Endothelial cell of umbilical vein (primary cell): ENCODE measurements at places on chromosomes 16 and 17.

DNA sequence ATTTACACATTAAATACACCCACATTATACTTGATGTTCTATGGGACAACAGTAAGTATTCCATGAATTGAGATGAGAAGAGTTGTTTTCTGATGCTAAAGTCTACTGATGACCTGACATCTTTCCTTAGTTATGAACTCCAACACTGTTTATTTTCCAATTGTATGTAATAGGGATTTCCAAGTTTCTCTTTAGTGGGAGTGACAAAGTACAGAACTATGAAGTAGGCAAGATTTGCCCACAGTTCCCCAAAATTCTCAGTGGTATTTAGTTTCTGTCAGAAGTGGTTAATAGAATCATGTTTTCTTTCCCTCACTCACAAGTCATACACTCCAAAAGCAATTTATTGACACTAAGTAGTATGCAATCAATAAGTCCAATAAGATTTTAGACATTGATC lies 22.5 kb upstream of the ABCA6 start:
- no peaks in the 10 kb centered on the region for H3K27me3 ChIP-seq
- no peak overlapping the region for H3K27ac ChIP-seq
- H3K4me1 ChIP-seq: no peaks in the 10 kb centered on the region
- H3K36me3 ChIP-seq: no peaks in the 10 kb centered on the region

DNA sequence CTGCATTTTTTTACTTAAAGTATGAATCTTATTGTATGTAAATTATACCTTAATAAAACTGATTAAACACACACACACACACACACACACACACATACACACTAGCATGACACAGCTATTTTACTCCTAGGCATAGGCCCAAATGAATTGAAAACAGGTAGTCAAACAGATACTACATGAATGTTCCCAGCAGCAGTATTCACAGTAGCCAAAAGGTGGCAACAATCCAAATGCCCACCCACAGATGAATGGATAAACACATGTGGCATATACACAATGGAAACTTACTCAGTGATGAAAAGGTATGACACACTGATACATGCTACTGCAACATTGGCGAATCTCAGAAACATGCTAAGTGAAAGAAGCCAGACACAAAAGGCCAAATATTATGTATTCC lies 223.5 kb downstream of the CYB561 start:
- peak; percentile 20 for DNase-seq
- no peak overlapping the region for H3K27ac ChIP-seq
- H3K4me1 ChIP-seq: no peaks in the 10 kb centered on the region
- no peaks in the 10 kb centered on the region for H3K27me3 ChIP-seq

DNA sequence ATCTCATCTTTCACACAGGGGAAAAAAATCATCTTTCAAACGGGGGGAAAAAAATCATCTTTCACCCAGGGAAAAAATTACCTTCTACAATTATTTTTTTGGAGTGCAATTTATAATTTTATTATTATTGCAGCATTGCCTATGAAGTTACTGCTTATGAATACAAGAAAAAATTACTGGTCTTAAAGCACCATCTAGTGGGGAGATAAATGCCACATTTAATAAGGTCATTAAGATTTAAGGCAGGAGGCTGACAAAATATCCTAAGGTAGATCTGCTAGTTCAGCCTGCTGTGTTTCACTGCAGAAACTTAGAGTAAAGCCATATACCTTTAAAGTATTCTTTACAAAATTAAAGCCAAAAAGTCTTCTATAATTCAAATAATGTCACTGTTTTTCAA lies 13.7 kb downstream of the SHCBP1 start:
- H3K4me3 ChIP-seq: no peak overlapping the region
- DNase-seq: peak; percentile 61
- H3K27me3 ChIP-seq: no peaks in the 10 kb centered on the region
- no peaks in the 10 kb centered on the region for H3K4me1 ChIP-seq
- H3K36me3 ChIP-seq: peaks cover 12% of the 10 kb centered on the region

DNA sequence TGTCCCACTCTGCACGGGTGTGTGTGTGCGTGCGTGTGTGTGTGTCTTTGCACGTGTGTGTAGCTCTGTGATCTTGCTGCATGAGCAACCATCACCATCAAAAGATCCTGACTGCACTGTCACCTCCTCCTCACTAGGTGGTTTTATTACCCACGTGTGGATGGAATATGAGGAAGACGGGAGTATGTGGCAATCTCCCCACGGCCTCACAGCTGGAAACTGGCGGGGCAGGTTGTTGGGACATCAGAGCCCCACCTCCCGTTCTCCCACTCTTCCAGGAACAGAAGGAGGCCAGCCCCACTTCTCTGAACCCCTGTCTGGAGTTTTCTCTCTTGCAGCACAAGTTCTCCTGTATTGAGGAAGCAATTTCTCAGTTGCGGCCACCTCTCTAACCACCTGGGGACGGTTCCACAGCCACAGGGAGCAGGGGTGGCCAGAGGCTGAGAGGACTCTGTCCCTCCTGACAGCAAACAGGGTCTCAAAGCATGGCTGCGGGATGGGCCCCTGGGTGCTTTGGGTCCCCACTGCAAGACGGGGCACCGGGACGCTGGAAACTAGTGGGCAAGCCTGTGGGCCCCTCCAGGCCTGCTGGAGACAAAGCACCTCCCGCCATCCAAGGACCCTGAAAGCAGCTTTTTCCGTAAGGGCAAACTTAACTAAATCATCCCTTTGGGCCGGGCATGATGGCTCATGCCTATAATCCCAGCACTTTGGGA lies 27.9 kb upstream of the ATP2C2 start:
- H3K27me3 ChIP-seq: peaks cover 2% of the 10 kb centered on the region
- H3K4me3 ChIP-seq: no peak overlapping the region
- H3K36me3 ChIP-seq: no peaks in the 10 kb centered on the region
- no peak for DNase-seq
- no peak overlapping the region for H3K27ac ChIP-seq
- H3K4me1 ChIP-seq: no peaks in the 10 kb centered on the region

GRCh38 chr17:80876950-80877728 lies 114.5 kb upstream of the CHMP6 start:
- no peaks in the 10 kb centered on the region for H3K4me1 ChIP-seq
- H3K27me3 ChIP-seq: no peaks in the 10 kb centered on the region
- no peak overlapping the region for H3K4me3 ChIP-seq
- H3K36me3 ChIP-seq: no peaks in the 10 kb centered on the region
- no peak overlapping the region for H3K27ac ChIP-seq

- no peaks in the 10 kb centered on the region for H3K36me3 ChIP-seq
- H3K27me3 ChIP-seq: no peaks in the 10 kb centered on the region
- no peak overlapping the region for H3K4me3 ChIP-seq
Observed at GRCh38 chr16:68371276-68371651, 60.4 kb downstream of the PRMT7 start.

DNA sequence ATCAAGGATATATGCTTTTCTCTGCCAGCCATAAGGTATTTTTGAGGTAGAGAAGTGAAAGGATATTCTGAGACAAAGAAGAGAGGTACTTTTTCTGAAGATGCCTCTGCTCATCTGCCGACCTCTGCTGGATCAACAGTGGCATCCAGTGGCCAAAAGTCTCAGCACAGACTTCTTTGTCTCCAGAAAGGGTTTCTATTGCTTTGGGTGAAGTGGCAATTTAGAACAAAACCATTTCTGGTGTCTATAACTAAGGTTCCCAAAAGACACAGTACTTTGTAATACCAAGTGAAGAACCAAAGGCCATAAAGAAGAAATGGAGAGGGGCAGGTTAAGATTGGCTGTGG lies 155.2 kb upstream of the C17orf78 start:
- no peaks in the 10 kb centered on the region for H3K4me1 ChIP-seq
- peaks cover 4% of the 10 kb centered on the region for H3K36me3 ChIP-seq
- DNase-seq: peak; percentile 49
- no peak overlapping the region for H3K4me3 ChIP-seq

DNA sequence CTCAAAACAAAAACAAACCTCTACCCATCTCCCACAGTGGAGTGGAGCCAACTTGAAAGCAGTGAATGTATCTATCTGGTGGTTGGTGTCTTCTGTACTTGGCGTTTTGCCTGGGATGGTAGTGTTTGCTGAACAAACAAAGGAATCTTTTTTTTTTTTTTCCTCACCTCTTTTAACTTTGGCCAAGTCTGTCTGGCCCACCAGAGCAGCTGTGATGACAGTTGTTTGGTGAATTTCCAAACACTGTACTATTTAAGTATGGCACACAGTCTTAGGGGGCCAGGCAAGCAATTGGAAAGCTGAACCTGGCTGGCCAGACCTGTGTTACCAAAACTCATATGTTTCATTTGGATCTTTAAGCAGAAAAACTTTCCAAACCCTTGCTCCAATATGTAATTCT lies 101.8 kb upstream of the CDH13 start:
- H3K36me3 ChIP-seq: no peaks in the 10 kb centered on the region
- DNase-seq: no peak
- H3K27ac ChIP-seq: no peak overlapping the region
- peaks cover 8% of the 10 kb centered on the region for H3K27me3 ChIP-seq

DNA sequence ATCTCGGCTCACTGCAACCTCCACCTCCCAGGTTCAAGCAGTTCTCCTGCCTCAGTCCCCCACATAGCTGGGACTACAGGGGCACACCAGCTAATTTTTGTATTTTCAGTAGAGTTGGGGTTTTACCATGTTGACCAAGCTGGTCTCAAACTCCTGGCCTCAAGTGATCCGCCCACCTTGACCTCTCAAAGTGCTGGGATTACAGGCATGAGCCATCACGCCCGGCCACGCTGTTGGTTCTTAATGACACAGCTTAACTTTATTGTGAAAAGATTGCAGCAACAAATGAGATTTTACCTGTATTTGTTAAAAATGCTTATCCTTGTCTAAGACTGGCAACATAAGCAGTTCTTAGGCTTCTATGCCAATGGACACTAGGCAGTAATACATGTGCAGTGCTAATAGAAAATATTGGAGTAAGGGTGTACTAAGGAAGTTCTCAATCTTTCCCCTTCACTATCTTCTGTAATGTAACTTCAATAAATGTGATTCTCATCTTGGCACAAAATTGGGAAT lies 2.9 kb downstream of the UBB start:
- no peak for DNase-seq
- no peak overlapping the region for H3K4me3 ChIP-seq
- no peaks in the 10 kb centered on the region for H3K27me3 ChIP-seq
- H3K36me3 ChIP-seq: peaks cover 12% of the 10 kb centered on the region

- H3K4me3 ChIP-seq: no peak overlapping the region
- H3K27ac ChIP-seq: no peak overlapping the region
- DNase-seq: no peak
- H3K36me3 ChIP-seq: no peaks in the 10 kb centered on the region
Observed at GRCh38 chr16:86690970-86691369, 112.6 kb downstream of the FOXL1 start.

- H3K4me3 ChIP-seq: no peak overlapping the region
- no peaks in the 10 kb centered on the region for H3K36me3 ChIP-seq
- H3K27me3 ChIP-seq: peaks cover 4% of the 10 kb centered on the region
Observed at GRCh38 chr16:89002851-89003830, 26.1 kb upstream of the CBFA2T3 start.

DNA sequence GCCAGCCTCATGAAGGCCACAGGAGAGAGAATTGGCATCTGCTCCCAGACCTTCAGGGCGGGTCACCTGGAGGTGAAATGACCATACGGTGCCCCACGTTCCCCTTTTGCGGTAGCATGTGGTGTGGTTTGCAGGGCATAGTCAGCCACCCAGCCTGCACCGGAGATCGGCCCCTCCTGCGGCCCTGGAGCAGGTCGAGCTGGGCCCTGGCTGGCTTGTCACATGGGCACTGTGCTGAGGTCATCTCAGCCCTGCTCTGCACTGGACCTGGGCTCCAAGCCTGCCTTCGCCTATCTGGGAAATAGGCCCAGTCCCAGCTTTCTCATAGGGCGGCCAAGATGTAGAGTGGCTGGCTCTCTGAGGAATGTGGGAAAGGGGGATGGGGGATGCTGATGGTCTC lies 16.2 kb downstream of the GSE1 start:
- no peak for DNase-seq
- H3K36me3 ChIP-seq: no peaks in the 10 kb centered on the region
- H3K4me3 ChIP-seq: no peak overlapping the region
- no peak overlapping the region for H3K27ac ChIP-seq
- no peaks in the 10 kb centered on the region for H3K4me1 ChIP-seq

GRCh38 chr16:86018487-86018886 lies 119.5 kb downstream of the IRF8 start:
- H3K4me1 ChIP-seq: no peaks in the 10 kb centered on the region
- H3K36me3 ChIP-seq: no peaks in the 10 kb centered on the region
- H3K27me3 ChIP-seq: no peaks in the 10 kb centered on the region
- H3K4me3 ChIP-seq: no peak overlapping the region

- peaks cover 4% of the 10 kb centered on the region for H3K27me3 ChIP-seq
- H3K4me1 ChIP-seq: no peaks in the 10 kb centered on the region
- H3K4me3 ChIP-seq: no peak overlapping the region
- no peaks in the 10 kb centered on the region for H3K36me3 ChIP-seq
- H3K27ac ChIP-seq: no peak overlapping the region
Observed at GRCh38 chr17:50891577-50891989, 25.4 kb upstream of the TOB1 start.

DNA sequence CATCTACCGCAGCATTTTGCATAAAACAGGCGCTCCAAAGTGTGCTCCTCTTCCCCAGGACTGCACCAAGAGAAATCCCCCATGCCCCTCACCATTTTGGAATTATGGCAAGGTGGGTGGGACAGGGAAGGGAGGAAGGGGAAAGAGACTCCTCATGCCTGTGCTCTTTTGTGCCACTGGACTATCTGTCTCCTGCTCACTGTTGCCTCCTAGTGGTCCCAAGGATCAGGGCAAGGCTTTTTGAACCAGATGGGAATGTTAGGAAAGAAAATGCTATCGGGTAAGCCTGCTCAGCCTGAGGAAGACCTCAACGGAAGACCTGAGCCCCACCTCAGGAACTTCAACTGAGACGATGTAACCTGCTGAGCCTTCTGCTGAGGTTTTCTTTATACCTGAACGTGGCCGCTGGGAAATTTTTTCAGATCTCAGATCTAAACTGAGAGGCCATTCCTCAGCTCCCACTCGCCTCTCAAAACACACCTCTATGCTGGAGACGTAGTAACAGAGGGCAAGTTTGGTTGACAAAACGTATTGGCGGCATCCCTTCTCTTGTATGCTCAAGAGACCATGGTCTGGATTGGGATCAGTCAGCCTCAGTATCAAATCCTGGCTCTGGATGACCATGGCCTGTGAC lies 58.3 kb downstream of the SPACA3 start:
- H3K27ac ChIP-seq: no peak overlapping the region
- no peaks in the 10 kb centered on the region for H3K36me3 ChIP-seq
- no peaks in the 10 kb centered on the region for H3K27me3 ChIP-seq
- H3K4me3 ChIP-seq: no peak overlapping the region
- H3K4me1 ChIP-seq: no peaks in the 10 kb centered on the region

DNA sequence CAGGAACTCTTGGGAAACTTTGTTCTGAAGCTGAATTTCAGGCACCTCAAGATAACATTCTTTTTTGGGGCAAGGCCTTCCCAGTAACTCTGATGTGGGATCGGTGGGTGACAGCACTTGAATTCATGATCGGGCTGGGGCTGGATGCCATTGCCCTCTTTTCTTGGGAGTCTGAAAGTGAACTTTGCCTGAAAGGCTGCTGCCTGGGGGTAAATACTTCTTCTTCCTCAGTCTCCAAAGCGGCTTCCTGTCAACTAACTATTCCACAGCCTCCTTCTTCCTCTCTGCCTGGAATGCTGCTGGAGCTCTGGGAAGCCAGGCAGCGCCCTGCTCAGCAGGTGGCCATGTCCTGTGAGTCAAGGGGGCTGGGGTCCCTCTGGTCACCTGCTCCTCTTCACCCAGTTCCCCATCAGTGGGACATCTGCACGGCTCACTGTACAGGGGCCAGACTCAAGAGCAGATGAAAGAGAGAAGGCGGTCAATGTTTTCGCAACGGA lies 79.5 kb downstream of the WIPI1 start:
- DNase-seq: no peak
- H3K4me1 ChIP-seq: peaks cover 29% of the 10 kb centered on the region
- no peaks in the 10 kb centered on the region for H3K36me3 ChIP-seq
- H3K4me3 ChIP-seq: no peak overlapping the region
- H3K27ac ChIP-seq: peak overlapping the region; percentile 75
- H3K27me3 ChIP-seq: no peaks in the 10 kb centered on the region
